ENCODE measurements at places on chromosomes 1 and 21.

DNA sequence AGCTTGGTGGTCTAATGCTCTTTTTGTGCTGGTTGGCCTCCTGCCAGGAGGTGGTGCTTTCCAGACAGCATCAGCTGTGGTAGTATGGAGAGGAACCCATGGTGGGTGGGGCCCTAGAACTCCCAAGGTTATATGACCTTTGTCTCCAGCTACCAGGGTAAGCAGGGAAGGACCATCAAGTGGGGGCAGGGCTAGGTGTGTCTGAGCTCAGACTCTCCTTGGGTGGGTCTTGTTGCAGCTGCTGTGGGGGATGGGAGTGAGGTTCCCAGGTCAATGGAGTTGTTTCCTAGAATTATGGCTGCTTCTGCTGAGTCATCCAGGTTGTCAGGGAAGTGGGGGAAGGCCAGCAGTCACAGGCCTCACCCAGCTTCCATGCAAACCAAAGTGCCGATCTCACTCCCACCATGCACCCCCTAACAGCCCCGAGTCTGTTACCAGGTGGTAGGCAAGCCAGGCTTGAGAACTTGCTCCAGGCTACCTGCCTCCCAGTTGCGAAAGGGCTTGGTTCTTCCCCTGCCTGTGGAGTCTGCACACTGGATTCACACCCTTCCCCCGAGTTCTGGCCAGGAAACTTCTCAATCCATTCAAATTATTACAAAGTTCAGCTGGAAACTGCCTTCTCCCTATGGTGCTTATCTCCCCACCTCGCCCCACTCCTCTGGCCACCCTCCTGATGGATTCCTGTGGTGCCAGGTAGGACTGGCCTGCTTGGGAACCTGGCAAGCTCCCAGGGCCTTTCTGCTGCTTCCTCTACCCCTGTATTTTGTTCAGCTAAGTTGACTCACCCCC, 37.8 kb downstream of the DRAM2 start:
- no peak for DNase-seq

- no peak for DNase-seq
Measured at GRCh38 chr1:156154317-156154749, 948 bp downstream of the SEMA4A start.

GRCh38 chr1:180973369-180973768, 49.3 kb downstream of the STX6 start:
- DNase-seq: no peak

- no peak for DNase-seq
Measured at GRCh38 chr1:35646043-35646442, 4.7 kb upstream of the PSMB2 start.

- DNase-seq: peak; percentile 80
Measured at GRCh38 chr1:22117851-22118250, 25.0 kb downstream of the WNT4 start.

All from fibroblast of the aortic adventitia (primary cell).